ENCODE measurements at places on chromosomes 5 and 9.
A peak's percentile ranks its signal among the peaks of the same experiment; 100 is the strongest.

DNA sequence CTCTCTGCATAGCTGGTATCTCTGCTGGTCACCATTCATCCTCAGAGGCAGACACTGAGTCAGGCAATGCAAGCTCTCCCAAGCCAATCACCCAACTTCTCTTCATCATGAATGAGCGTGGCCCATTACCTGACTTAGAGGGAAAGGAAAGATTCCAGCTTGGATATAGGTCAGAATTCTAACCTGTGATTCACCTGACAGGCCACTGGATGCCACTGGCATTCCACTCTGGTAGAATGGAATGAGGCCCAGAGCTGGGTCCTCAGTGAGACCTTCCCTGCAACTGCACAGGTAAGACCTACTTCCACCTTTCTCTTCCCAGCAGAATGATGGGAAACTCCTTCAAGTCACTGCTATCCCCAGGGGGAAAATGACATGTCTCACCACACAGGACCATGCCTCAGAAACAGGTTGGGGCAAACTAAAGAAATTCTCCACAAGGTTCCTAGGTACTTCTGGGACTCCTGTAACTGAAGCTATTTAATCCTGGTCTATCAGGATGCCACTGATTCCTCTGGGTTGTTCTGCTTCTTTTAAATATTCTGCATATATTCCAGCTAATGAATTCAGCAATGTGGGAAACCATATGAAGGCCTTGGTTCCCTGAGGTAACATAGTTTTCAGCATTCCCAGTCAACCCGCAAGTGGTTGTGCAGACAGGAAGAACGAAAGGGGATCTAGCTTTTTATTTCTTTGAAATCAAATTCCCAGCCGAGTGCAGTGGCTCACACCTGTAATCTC lies 62.0 kb downstream of the SUSD1 start:
- DNase-seq, result no peak

- no peak for DNase-seq
Observed at GRCh38 chr5:10593531-10594181, 29.8 kb downstream of the ANKRD33B start.

GRCh38 chr9:114851306-114851705 lies 45.5 kb upstream of the TNFSF15 start:
- DNase-seq, result no peak

GRCh38 chr9:137305060-137305797 lies 3.2 kb upstream of the NRARP start:
- DNase-seq, result peak; percentile 23

- DNase-seq, result no peak
Observed at GRCh38 chr5:99032234-99033013, 103.6 kb upstream of the CHD1 start.

GRCh38 chr5:37844009-37844408 lies 4.2 kb upstream of the GDNF start:
- no peak for DNase-seq

DNA sequence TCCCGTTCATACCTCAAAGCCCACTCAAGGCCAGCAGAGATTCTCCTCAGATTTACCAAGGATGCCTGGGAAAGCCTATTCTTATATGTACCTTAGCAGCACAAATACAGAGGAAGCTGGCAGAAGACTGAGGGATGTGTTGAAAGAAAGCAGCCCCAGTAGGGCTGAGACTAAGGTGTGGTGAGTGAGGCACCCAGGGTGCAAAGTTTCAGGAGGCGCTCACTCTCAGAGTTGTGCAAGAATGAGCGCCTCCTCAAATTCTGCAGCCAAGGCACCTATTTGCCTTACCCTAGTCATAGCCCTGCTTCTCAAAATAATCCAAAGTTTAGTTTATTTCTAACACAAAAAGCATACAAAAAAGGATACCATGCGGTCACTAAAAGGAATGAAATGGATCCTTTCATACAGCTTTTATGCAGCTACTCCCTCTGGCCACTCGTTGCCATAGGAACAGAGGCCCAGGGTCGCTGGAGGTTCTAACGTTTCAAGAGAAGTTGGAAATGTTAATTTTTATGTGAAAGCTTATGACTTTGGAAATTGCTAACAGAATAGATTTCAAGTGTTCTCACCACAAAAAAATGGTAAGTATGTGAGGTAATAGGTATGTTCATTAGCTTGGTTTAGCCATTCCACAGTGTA lies 79.7 kb upstream of the SMIM23 start:
- no peak for DNase-seq

DNA sequence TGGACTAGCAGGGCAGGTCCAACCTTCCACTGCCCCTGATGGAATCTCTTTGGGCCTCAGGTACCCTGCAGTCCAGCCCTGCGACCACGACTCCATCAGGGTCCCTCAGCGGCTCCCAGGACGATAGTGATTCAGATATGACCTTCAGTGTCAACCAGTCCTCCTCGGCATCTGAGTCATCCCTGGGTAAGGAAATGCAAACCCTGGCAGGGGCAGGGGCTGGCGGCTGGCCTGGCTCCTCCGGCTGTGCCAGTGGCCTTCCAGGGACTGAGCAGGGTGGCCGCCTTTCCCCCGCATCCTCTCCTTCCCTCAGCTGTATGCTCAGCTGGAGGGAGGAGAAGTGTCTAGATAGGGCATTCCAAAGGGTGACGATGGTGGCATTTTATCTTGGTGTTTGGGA lies 45.0 kb downstream of the NEURL1B start:
- DNase-seq, result no peak

DNA sequence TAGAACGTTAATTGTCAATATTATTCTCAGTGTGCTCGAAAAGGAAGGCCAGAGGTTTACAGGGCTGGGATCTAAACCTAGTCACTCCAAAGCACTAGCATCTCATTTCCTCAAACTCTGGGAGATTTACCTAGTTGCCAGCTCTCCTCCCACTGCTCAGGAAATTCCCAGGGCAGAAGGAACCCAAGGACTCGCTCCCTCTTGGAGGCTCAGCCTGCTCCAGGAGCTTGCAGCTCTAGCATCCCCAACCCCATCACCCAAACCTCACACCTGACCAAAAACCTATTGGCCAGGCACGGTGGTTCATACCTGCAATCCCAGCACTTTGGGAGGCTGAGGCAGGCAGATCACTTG lies 26.0 kb downstream of the SERINC5 start:
- DNase-seq, result no peak

GRCh38 chr5:135821061-135821801 lies 13.2 kb upstream of the SLC25A48 start:
- no peak for DNase-seq

- DNase-seq, result no peak
Observed at GRCh38 chr5:137215261-137215660, 283.9 kb downstream of the SPOCK1 start.
